ENCODE measurements at places on chromosomes 2 and 18.

- DNase-seq = no peak
These were observed 779 bp downstream of the PTPRN start for GRCh38 chr2:219308142-219309101.

- no peak for DNase-seq
These were observed 367.6 kb downstream of the RND3 start for GRCh38 chr2:150119819-150120218.

GRCh38 chr18:34097312-34097711 lies 127.4 kb downstream of the NOL4 start:
- DNase-seq = no peak

- no peak for DNase-seq
These were observed 46.9 kb downstream of the NAB1 start for GRCh38 chr2:190695739-190696138.

All from chondrocyte (in vitro differentiated cells).